ENCODE measurements at places on chromosomes 6 and 20.

DNA sequence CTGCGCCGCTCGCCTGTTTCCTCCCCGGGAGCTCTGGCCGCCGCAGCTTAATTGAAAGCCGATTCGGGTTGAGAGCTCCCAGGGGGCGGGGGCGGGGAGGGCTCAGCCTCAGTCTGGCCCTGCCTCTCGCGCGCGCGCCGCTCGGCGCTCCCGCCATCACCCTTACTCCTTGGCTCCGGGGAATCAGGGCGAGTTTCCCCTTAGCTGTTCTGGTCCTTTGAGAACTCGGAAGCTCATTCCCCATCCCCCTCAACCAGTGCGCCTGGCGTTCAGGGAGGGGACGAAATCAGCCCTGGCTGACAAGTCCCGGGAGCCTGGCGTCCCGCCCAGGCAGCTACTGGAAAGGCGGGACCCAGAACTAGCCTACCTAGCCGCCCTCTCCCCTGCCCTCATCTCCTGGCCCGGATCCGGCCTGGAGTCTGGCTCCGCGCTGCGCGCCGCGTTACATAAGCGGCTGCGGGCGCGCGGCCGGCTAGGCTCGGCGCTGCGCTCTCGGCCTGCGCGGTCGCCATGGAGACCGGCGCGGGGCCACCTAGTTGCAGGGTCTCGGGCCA is 2.8 kb downstream of the SLC12A5 start:
- H3K4me1 ChIP-seq: no peaks in the 10 kb centered on the region
- no peak overlapping the region for H3K4me3 ChIP-seq
- no peaks in the 10 kb centered on the region for H3K36me3 ChIP-seq
- DNase-seq: no peak
- H3K27me3 ChIP-seq: peaks cover 71% of the 10 kb centered on the region
- no peak overlapping the region for H3K27ac ChIP-seq

- peaks cover 42% of the 10 kb centered on the region for H3K4me1 ChIP-seq
- no peaks in the 10 kb centered on the region for H3K27me3 ChIP-seq
- H3K27ac ChIP-seq: peak overlapping the region; percentile 54
- peak overlapping the region; percentile 95 for H3K4me3 ChIP-seq
- H3K36me3 ChIP-seq: peaks cover 29% of the 10 kb centered on the region
Observed at GRCh38 chr20:31720486-31721407, 1.9 kb downstream of the BCL2L1 start.

GRCh38 chr20:7449269-7449668 is 491.0 kb downstream of the HAO1 start:
- no peaks in the 10 kb centered on the region for H3K36me3 ChIP-seq
- H3K4me3 ChIP-seq: no peak overlapping the region
- no peaks in the 10 kb centered on the region for H3K4me1 ChIP-seq

DNA sequence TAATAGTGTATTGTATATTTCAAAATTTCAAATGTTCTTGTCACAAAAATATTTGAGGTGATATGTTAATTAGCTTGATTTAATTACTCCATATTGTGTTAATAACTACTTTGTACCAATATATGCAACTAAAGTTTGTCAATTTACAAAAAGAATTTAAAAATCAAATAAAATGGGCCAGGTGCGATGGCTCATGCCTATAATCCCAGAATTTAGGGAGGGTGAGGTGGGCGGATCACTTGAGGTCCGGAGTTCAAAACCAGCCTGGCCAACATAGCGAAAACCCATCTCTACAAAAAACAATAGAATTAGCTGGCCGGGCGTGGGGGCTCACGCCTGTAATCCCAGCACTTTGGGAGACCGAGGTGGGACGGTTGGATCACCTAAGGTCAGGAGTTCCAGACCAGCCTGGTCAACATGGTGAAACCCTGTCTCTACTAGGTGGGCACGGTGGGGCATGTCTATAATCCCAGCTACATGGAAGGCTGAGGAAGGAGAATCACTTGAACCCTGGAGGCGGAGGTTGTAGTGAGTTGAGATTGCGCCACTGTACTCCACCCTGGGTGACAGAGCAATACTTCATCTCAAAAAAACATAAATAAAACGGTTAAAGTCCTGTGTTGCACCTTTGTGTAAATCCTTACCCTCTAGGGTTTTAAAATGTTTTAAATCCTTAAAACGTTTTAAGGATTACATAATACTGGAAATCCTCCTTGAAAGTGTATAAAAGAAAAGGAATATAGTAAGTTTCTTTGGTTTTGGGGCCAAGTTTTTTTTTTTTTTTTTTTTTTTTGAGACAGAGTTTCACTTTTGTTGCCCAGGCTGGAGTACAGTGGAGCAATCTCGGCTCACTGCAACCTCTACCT is 4.0 kb downstream of the HSPA1B start:
- peaks cover 10% of the 10 kb centered on the region for H3K36me3 ChIP-seq
- no peak overlapping the region for H3K4me3 ChIP-seq
- DNase-seq: no peak
- no peak overlapping the region for H3K27ac ChIP-seq

- peaks cover 6% of the 10 kb centered on the region for H3K4me1 ChIP-seq
- no peak overlapping the region for H3K4me3 ChIP-seq
- H3K27me3 ChIP-seq: no peaks in the 10 kb centered on the region
- peaks cover 17% of the 10 kb centered on the region for H3K36me3 ChIP-seq
- no peak overlapping the region for H3K27ac ChIP-seq
Observed at GRCh38 chr6:130922922-130923321, 95.7 kb downstream of the SMLR1 start.
